Uterus (tissue), 4 donors: ENCODE measurements at places on chromosomes 5 and 9. TPM values are rescaled to one million over a fixed set of nuclear protein-coding genes. Genes with fewer than 3 reads are reported as not detected.

The C5orf52 gene
- not detected for total RNA-seq

The CCDC69 gene
- 55.9 TPM for total RNA-seq

The UCK1 gene
- total RNA-seq: 19.1 TPM

DNA sequence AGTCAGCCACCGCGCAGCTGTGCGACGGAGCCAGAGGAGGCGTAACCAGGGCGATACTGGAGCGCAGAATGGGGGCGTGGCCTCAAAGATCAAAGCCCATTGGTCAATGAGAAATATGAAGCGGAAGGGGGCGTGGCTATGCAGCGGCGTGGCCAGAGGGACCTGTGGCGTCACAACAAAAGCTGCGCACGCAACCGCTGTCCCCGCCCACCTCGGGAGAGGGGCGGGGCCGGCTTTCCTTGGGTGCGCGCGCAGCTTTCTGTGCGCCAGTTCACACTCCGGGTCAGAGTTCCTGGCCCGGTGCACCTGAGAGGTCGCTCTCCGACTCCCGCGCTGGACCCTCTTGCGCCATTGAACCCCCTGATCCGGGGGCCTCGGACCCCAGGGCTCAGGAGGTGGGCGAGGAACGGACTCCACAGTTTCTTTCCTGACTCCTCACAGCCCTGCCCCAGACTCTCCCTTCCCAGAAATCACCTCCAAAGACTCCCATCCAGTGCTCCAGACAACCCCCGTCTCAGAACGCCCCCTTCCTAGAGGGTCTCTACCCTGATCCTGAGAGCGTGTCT lies at the start of gene SWI5:
Gene SWI5, plus strand, starts transcription at position 269 of the 566 bp plus-strand sequence.
- peak; percentile 100 for DNase-seq

- DNase-seq: no peak
Observed at GRCh38 chr9:83569326-83569725, 31.1 kb upstream of the FRMD3 start.

DNA sequence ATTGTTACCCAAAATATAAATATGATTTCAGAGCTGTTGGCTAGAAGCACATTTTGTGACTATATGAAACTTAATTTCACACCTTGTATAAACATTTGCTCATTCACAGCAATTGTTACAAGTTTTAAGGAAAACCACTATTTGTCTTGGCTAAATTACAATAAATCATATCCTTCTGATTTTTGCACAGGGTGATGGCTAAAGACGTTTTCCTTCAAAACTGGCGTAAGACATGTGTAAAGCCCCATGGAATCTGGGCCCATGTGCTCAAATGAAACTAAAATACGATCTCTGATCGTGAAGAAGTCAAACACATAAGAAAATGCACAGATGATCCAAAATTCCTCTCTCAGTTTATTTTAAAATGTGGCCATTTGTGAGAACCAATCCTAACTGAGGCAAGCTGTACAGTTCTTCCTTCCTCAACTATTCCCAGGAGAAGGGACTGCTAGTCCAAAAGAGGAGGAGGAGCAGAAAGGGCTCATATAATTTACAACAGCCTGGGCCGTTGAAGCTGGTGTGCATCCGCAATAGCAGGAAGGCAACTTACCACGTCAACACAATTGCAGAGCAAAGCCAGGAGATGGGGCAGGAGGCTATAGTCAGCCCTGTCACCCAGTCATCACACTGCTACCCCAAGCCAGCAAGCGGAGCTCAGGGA lies 98.4 kb downstream of the MED27 start:
- no peak for DNase-seq

- no peak for DNase-seq
Observed at GRCh38 chr9:5801739-5802113, 31.2 kb downstream of the ERMP1 start.

- DNase-seq: no peak
Observed at GRCh38 chr5:1231354-1231905, 6.2 kb downstream of the SLC6A18 start.
